ENCODE measurements at places on chromosomes 2 and 18.

DNA sequence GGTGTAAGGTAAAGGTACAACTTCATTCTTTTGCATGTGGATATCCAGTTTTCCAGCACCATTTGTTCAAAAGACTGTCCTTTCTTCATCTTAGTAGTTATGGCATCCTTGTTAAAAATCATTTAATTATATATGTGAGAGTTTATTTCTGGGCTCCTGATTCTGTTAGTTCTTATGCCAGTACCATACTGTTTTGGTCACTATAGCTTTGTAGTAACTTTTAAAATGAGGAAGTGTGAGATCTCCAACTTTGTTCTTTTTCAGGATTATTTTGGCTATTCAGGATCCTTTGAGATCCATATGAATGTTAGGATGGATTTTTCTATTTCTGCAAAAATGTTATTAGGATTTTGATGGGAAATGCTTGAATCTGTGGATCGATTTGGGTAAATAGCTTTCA is 16.8 kb downstream of the ACTR3 start:
- DNase-seq, result no peak

- DNase-seq, result no peak
Observed at GRCh38 chr18:63177919-63178821, 141.4 kb downstream of the BCL2 start.

- no peak for DNase-seq
Observed at GRCh38 chr2:113838277-113838676, 51.6 kb upstream of the ACTR3 start.

DNA sequence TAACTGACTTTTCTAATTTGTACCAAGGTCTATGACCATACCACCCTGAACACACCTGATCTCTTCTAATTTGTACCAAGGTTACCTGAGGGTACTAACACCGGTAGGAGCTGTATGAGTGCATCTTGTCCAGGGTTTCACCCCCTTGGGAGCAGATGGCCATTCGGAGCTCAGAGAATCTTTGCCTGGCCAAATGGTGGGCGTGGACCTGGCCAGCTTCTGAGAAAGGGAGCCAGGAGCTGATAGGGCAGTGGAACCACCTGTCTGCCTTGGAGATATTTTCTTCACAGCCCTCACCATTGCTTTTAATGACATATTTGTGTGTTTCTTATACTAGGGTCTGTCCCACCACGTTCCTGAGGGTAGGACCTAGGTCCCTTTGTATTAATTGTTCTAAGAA is 188.9 kb downstream of the LDLRAD4 start:
- no peak for DNase-seq

DNA sequence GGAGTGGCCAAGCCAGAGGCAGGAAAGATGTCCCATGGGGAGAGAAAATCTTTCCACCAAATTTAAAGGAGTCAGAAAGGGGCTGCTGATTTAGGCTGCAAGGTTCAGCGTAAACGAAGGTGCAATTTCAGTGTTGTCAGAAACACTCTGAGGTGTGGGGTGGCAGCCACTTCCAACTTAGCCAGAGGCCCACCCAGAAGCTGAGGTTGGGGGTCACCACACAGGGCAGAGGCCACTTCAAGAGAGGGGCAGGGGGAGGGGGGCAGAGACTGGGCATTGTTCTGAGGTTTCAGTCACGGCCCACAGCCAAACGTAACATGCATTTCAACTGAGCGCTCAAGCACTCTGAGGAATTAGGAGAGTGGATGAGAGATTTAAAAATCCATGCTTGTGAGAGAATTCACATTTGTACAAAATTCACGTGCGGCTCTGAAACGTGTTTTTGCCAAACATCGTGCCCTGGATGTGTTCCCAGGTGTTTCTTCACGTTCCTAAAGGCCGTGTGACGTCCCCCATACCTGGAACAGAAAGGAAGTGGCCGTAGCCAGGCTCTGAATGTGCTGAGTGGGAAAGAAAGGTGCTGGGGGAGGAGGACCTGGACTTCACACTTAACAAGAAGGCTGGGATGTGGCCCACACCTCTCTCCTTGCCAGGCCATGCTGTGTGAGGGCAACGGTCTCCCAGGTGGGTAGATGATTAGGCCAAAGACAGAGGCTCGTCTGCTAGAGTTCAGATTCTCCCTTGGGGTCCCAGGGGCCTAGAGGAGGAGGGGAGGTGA is 19.5 kb upstream of the BOK start:
- DNase-seq, result no peak

DNA sequence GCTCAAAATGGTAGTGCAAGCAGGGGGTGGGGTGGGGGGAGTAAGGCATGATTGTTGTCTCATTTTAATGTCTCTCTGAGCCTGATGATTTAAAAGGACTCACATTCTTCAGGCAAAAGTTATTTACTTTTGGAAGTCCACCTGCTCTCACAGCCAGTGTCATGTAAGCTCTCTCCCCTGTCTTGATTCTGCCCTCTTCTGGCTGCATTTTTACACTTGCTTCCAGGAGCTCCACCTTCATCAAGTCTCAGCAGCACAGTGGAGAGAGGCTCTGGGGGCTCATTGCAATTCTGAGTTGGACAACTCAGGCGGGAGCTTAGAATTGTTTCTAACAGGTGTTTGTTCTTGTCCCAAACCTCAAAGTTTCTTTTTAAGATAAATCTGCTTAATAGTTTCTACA is 39.2 kb downstream of the GNAL start:
- DNase-seq, result no peak

GRCh38 chr18:3689986-3690763 is 240.2 kb downstream of the TGIF1 start:
- no peak for DNase-seq

DNA sequence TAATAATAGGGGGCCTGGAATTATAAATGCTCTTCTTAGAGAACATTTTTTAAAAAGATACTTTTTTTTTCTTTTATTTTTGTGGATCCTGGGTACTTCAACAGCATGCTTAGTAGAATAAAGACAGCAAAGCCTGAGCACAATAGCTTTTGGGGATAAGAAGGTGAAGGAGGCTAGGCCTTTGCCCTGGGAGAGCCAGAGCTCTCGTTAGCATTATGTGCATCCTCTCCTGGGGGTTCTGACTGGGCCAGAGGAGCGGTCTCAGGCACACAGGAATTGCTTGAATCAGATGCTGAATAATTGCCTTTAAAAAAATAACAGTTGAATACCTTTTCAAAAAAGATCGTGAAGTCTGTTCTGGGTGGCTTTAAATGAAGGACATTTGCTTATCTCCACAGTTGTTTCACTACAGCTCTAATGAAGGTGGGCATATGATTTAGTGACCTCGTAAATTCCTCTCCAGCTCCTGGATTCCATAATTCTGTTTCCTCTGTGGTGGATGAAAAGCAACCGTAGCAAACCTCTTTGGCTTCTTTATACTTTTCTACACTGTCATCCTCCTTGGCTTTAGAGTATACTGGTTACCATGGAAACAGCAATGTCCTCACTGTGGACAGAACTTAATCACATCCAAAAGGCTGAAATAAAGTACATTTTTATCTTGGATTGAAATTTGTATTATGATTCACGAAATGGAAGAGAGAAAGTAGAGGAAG is 133.8 kb downstream of the MAIP1 start:
- DNase-seq, result no peak

GRCh38 chr18:31577195-31577594 is 14.5 kb upstream of the TTR start:
- DNase-seq, result no peak

DNA sequence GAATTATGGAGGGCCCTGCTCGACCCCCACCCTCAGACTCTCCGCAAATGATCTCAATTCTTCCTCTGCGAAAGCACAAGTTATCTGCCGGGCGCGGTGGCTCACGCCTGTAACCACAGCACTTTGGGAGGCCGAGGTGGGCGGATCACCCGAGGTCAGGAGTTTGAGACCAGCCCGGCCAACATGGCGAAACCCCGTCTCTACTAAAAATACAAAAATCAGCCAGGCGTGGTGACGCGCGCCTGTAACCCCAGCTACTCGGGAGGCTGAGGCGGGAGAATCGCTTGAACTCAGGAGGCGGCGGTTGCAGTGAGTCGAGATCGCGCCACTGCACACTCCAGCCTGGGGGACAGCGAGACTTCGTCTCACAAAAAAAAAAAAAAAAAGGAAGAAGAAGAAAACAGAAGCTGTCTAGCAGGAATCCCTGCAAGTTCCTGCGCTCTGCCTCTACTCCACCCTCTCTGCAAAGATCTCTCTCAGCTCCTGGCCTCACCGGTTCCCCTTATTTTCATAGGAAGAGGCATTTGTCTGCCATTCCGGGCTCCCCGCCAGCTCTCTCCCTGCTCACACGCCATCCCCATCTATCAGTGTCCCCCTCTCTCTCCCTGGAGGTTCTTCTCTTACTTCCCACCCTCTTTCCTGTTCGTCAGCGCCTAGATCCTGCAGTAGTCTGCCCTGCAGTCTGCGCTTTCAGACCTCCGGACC is 13.5 kb upstream of the COLEC12 start:
- DNase-seq, result no peak

GRCh38 chr2:219488844-219489194 is 9.9 kb upstream of the GMPPA start:
- DNase-seq, result no peak

- DNase-seq, result no peak
Observed at GRCh38 chr2:9972621-9973479, 21.4 kb downstream of the GRHL1 start.

DNA sequence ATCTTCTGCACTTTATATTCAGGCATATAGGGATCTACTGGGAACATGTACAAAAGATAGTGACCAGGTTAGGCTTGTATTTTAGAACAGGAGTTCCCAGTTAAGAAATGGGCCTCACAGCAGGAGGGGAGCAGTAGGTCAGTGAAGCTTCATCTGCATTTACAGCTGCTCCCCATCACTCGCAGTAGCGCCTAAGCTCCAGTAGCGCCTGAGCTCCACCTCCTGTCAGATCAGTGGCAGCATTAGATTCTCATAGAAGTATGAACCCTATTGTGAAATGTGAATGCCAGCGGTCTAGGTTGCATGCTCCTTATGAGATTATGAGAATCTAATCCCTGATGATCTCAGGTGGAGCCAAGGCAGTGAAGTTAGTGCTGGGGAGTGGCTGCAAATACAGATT is 224.4 kb upstream of the CYRIA start:
- no peak for DNase-seq

DNA sequence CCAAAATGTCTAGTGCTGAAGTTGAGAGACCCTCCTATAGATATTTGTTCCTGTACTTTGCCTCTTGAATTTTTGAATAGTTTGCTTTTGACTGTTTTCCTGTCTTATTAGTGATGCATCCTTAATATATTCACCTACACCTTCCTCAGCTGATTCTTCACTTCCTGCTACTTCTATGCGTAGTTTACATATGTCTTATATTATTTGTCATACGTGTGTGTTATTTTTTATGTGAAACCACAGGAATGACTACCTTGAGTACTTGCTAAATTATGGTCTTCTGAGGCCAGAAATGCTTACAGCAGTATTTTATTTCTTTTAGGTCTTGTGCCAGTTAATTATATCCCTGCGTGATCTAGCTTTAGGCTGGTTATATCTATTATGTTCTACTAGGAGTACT is 9.9 kb downstream of the UBE2E3 start:
- no peak for DNase-seq

DNA sequence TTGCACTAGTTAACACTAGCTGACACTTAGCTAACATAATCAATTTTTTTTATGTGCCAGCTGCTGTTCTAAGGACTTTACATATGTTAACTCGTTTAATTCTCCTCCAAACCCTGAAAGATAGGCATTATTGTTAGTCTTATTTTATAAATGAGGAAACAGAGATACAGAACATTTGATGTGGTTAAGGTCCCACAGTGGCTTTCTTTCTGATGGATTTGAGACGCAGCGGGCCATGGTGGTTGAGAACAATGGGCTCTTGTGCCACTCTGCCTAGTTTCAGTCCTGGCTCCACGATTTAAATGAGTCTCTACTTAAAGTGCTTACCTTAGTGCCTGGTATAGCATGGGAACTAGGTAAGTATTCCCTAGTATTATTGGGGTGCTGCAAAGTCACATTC is 201.9 kb upstream of the SPRED2 start:
- DNase-seq, result no peak

DNA sequence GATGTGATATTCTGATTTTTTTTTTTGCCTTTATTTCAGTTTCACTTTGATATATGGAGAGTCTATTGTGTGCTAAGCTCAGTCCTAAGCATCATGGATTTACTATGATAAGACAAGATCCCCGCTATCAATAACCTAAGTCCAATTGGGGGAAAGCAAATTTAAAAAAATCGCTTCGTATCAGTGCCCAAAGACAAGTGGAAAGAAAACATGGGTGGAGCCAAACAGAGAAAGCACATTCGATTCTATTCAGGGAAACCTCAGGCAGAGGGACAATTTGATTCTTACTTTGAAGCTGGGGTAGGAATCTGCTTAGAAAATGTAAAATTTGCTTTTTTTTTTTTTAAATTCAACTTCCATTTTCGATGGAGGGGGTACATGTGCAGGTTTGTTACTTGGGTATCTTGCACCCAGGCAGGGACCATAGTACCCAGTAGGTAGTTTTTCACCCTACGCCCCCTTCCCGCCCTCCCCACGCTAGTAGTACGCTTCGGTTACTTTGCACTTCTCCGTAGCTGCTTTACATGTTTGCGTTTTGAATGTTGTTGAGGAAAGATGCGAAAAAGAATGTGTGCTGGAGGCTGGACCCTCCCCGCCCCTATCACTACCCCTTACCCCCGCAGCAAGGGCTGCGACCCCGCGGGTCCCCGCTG is 12.4 kb downstream of the KIF5C start:
- no peak for DNase-seq

GRCh38 chr2:3689998-3690748 is 13.2 kb upstream of the DCDC2C start:
- no peak for DNase-seq

DNA sequence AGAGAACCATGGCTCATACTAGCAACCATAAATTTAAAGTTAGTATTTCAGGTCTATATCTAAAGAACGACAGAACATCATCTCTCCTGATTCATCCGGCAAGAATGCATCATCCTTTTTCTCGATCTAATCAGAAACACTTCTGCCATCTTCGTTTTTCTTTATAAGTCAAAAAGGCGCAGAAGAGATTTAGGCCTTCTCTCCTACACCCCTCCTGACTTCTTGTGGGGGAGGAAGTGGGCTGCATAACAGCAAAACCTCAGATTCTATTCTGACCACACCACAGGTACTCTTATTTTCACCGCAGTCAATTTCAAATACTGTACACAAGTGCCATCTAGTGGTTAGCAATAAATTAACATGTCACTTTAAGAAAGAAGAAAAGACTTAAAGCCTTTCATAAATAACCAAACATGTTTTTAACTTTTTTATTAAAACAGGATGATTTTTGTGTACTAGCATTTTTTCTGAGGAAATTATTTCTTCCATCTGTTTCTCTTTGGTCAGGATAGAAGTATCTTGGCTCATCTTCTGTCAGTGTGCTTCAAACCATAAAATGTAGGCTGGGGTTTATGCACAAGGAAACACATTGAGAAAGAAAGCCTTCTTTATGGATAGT is 48.4 kb upstream of the PIK3C3 start:
- peak; percentile 46 for DNase-seq

DNA sequence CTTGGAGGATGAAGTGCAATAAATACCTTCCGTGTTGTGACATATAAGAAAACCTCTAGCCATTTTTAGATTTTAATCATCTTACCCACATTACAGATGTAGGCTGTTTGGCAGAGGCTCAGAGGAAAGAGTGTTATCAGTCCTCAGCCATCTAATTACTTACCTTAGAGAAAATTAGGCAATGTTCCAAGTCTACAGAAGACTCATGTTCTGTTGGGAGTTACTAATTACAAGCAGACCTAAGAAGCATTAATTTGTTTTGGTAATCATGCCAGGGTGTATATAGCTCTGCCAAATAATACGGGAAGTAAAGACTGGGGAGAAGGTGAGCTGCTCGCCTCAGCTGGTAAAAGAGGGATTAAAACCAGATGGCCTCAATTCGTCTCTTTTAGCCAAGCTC is 125.8 kb upstream of the PGAP1 start:
- peak; percentile 16 for DNase-seq

All from CD4-positive, alpha-beta T cell treated with Interleukin-15 for 4 hours (primary cell).